ENCODE measurements at places on chromosomes 13 and 19.

GRCh38 chr19:20840371-20840770 lies 64.3 kb downstream of the ZNF66 start:
- no peak for DNase-seq

DNA sequence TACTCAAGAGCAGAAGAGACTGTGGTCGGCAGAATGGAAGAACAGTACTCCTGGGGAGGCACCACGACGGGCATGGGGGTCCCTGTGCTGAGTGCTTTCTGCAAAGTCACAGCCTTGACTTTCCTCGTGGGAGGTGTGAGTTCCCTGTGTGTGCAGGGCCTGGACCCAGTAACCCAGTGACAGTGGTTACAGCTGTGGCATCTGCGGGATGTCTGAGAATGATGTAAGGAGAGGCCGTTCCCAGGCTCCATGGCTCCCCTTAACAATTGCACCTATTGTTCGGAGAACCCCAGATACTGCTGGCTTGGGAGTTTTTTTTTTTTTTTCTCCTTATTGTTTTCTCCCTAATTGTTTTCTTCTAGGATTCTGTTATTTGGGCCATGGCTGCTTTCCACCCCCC lies 5.1 kb upstream of the NANOS2 start:
- no peak for DNase-seq

DNA sequence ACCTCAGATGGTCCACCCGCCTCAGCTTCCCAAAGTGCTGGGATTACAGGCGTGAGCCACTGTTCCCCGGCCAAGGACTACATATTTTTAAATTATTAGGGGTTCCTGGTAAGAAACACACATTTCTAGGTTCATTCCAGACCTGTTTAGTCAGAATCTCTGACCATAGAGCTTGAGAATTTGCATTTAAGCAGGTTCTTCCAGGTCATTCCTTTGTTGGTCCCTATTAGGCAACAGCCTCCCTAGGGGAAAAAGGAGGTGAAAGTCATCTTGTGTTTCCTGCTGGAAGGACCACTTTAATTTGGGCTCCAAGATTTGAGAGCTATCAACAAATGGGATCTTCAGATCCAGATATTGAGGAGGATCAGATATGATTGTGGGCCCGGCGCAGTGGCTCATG lies 16.3 kb downstream of the S1PR2 start:
- DNase-seq: no peak

- no peak for DNase-seq
Observed at GRCh38 chr19:15666883-15667282, 6.0 kb upstream of the CYP4F12 start.

- no peak for DNase-seq
Observed at GRCh38 chr19:41872384-41872774, 4.7 kb upstream of the CD79A start.

DNA sequence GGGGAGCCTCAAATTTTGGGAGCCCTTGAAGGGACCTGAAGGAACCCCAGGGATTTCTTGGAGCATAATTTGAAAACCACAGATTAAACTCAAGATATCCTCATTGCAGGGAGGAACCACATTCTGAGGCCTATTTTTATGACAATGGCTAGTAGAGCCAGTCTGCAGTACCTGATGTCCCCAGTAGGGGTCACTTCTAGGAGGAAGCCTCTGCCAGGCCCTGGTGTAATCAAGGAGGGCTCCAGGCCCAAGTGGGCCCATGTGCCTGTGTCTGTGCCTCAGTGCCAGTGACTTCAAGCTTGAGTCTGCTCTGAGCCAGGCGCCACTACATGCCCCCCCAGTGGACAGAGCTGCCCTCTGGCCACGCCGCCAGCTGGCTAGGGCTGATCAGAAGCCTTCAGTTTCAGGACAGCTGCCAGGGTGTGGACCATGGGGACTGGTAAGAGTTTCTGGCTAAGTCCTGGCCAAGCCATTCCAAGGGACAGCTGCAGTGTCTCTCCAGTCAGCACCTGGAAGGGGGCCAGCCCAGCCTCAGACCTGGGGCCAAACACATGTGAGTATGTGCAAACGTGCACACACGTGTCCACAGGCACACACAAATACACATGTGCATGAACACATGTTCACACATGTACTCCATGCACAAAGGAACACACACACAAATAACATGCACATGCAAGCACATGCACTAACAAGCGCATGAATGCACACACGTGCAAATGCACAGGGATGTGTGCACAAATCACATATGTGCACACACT lies 20.5 kb upstream of the SLC7A10 start:
- no peak for DNase-seq

GRCh38 chr13:59702269-59702668 lies 461.5 kb downstream of the DIAPH3 start:
- no peak for DNase-seq

GRCh38 chr13:111209613-111210012 lies 94.5 kb downstream of the ARHGEF7 start:
- DNase-seq: no peak

GRCh38 chr19:6501740-6502648 lies at the start of gene TUBB4A:
Gene TUBB4A (minus strand): TSS chr19:6502309. CDS start chr19:6502212, 97 bp downstream.
- DNase-seq: peak; percentile 85

DNA sequence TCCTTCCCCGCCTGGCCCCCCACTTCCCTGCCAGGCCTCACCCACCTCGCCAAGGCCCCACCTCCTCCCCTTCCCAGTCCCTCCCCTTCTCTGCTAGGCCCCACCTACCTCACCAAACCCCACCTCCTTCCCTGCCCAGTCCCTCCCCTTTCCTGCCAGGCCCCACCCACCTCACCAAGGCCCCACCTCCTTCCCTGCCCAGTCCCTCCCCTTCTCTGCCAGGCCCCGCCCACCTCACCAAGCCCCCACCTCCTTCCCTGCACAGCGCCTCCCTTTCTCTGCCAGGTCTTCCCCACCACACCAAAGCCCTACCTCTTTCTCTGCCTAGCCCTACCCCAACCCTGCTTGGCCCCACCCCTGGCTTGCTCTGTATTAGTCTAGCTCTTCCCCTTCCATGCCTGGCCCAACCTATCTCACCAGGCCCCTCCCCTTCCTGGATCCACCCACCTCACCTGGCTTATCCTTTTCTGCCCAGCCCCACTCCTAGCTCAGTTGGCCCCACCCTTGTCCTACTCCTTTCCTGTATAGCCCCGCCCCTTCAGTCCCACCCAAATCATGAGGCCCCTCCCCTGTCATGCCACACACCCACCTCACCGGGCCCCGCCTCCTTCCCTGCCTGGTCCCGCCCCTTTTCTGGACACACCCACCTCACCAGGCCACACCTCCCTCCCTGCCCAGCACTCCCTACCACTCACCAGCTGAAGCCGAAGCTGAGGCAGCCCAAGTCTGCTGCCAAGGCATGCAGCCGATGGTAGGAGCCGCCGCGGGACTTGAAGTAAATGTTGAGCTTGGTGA lies 16.2 kb downstream of the CERS1 start:
- DNase-seq: no peak

- peak; percentile 15 for DNase-seq
Observed at GRCh38 chr13:104773775-104774174, 1707.6 kb upstream of the SLC10A2 start.

DNA sequence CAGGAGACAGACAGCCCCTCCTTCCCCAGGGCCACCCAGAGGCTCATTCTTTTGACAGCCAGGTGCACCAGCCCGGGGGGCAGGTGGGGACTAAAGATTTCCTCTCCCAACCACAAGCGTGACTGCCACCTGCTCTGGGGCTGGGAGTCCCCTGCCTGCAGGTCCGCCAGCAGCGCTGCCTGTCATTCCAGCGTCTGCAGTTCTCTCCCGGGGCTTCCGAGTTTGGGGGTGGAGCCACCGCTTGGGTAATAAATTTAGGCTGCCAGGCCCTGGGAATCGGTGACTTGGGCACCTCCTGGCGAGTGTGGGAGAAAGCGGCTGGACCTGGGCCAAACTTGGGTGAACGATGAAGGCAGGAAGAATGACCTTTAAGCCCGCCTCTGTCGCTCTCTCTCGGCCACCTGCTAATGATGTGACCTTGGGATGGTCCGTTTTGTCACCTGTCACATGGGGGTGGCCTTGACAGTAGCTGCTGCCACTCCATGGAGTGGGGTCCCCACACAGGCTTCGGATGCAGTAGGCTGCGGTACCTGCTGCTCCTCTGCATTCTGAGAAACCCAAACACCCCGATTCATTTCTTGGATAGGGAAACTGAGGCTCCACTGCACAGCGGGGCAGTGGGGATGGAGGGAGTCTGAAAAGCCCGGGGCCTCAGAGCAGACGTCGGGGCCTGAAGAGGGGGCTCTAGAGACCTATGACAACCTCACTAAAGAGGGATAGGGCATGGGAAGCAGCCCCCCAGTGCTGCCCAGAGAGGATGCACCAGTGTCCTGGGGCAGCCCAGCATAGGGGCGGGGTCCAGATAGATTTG lies 12.8 kb downstream of the FUT6 start:
- peak; percentile 71 for DNase-seq

GRCh38 chr13:81773263-81773662 lies 1432.3 kb upstream of the SPRY2 start:
- no peak for DNase-seq

DNA sequence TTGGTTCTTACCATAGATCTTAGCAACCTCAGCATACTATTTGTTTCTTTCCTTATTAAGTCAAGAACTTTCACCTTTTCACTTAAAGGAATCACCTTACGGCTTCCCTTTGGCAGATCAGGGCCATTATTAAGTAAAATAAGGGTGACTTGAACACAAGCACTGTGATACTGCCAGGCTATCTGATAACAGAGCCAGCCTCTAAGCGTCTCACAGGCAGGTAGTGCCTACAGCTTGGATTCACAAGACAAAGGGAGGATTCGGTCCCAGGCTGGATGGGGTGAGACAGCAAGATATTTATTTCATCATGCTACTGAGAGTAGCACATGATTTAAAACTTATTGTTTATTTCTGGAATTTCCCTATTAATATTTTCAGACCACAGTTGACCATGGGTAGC lies 218.6 kb downstream of the FOXO1 start:
- DNase-seq: no peak

- no peak for DNase-seq
Observed at GRCh38 chr13:27839809-27840467, 47.7 kb downstream of the GSX1 start.

DNA sequence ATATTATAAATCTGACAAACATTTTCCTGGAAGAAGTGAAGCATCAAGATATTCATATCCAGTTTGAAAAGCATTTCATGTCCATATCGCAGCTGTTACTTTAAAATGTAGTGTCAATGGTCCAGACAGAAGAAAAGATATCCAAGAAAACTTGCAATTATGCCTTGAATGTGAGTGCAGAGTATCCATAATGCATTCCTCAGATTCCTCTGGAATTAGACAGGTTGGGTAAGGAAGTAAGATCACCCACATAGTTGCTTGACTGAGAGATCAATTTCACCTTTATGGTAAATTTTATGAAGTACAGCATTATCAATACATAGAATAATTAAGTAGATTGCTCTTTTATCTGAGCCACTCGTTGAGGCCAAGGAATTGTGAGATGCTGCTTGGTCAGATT lies 327.0 kb upstream of the SLITRK5 start:
- DNase-seq: no peak

- DNase-seq: no peak
Observed at GRCh38 chr13:109548374-109548773, 238.0 kb downstream of the IRS2 start.

- no peak for DNase-seq
Observed at GRCh38 chr19:51157265-51157664, 15.2 kb downstream of the SIGLEC7 start.

GRCh38 chr13:52010890-52011631 lies at the start of gene ATP7B:
Gene ATP7B (minus strand): TSS chr13:52011450. CDS start chr13:52011337, 113 bp downstream.
- DNase-seq: peak; percentile 30

GRCh38 chr19:49436381-49437017 lies 4.8 kb downstream of the SLC17A7 start:
- DNase-seq: peak; percentile 70

DNA sequence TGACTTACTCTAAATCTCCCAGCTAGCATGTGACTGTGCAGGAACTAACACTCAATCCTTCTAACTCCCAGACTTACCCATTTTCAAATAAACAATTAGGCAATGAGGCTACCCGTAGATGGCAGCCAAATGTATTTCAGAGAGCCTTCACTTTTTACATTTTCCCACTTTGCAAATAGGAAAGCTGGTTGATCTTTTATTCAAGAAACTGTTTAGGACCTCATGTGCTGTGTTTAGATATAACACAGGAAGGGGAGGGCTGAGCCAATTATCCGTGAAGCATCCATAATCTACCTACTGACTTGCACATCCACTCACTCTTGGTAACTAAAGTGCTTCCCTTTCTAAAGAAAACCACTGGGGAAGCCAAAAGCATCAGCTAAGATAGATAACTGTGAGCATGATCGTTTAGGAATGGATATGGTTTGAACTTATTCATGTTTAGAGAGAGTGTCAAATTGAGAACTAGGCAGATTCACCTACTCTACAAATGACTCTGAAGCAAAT lies 33.4 kb downstream of the MBNL2 start:
- DNase-seq: no peak

- DNase-seq: no peak
Observed at GRCh38 chr13:69947582-69947981, 160.0 kb upstream of the ATXN8OS start.

DNA sequence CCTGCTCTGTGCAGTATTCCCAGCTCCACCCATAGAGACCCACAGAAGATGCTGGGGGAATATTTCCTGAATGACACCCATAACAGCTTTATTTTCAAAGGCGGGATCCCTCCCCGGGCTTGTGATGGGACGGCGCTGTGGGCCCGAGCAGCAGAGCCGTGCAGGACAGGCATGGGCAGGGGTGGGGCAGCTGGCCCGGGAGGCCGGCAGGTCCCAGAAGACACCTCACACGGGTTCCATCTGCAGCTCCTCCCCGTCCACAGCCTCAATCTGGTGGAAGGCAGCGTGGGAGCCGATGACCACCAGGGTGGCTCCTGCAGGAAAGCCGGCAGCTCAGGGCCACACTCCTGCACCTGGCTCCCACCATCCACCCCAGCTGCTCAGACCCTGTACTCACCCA lies 2.5 kb downstream of the RABAC1 start:
- DNase-seq: no peak

DNA sequence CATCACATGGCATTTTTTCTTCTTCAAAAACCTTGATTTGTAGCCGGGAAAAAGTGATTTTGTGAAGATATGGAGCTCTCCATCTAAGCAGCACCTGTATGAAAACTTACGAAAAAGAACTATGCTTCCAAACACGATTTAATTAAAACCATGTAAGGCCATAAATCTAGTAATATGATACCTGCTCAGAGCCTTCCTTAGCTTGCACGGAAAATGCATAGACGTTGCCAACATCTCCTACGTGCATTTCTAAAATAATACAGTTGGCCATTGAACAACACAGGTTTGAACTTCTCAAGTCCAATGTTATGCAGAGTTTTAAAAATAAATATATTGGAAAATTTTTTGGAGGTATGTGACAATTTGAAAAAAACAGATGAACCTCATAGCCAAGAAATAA lies 59.1 kb upstream of the RNF113B start:
- no peak for DNase-seq

DNA sequence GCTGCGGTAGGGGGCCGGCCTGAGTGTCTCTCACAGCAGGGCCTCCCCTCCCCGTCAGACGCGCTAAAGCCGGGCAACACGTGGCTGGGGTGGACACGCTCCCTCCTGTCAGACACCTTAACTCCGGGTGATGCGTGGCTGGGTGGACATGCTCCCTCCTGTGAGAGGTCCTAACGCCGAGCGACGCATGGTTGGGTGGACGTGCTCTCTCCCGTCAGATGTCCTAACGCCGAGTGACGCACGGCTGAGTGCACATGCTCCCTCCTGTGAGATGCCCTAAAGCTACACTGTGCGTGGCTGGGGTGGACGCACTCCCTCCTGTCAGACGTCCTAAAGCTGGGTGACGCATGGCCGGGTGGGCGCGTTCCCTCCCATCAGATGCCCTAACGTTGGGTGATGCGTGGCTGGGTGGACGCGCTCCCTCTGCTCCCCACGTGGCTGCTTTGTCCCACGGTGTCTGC lies 126.1 kb upstream of the MCF2L start:
- DNase-seq: no peak

All from GM20000 (cell line).